ENCODE measurements at places on chromosomes 5 and 9.

GRCh38 chr9:102922526-102922925, 72.6 kb upstream of the CYLC2 start:
- DNase-seq, result no peak

DNA sequence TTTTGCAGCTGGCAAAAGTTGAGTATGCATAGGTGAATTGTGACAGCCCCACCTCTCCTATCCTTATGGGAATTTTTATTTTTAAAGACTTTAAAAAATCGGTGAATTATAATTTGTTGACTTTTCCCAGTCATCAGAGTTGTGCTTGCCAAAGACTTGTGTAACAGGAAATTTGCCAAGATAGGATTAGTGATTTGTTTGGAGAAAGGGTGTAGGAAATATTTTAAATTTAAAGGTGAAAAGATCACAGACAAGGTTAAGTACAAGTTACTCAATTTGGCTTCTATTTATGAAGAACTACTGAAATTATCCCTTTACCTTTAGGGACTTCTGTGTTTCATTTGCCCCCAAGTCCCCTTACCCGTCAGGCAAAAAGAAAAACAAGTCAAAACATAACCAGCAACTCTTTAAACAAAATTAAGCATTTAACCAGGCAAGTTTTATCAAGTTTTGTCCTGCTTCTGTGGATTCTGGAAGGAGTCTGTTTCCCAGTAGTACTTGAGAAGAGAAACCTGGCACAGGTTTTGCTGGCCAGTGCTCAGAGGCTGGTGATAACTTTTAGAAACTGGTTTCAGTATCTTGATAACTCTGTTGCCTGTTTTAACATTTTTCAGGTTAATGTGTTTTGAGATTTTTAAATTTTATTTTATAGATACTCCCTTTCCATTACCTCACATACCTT, 285.4 kb downstream of the MAST4 start:
- DNase-seq, result no peak

DNA sequence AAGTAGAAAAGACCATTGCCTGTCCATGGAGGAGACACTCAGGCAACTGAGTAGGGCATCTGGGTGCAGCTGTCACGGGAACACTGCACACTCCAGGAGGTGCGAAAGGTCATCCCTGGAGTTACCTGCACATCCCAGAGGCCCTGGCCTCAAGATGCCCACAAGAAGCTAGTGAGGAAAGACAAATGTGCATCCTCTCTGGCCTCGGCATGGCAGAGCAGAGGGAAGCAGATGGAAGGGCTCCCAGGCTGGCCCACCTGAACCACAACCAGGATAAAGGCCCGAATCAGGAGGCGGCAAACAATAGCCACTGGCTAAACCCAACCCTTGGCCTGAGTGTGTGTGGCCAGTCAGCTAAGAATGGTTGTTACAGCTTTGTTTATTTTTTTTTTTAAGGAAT, 231.7 kb downstream of the SYK start:
- no peak for DNase-seq

GRCh38 chr5:141957367-141957996, 520 bp downstream of the PCDH12 start:
- peak; percentile 34 for DNase-seq

GRCh38 chr5:42750507-42750906, 6.1 kb upstream of the CCDC152 start:
- DNase-seq, result no peak

- peak; percentile 12 for DNase-seq
Measured at GRCh38 chr9:130347931-130348330, 82.4 kb downstream of the HMCN2 start.

GRCh38 chr5:11898787-11899186, 5.5 kb downstream of the CTNND2 start:
- DNase-seq, result no peak

DNA sequence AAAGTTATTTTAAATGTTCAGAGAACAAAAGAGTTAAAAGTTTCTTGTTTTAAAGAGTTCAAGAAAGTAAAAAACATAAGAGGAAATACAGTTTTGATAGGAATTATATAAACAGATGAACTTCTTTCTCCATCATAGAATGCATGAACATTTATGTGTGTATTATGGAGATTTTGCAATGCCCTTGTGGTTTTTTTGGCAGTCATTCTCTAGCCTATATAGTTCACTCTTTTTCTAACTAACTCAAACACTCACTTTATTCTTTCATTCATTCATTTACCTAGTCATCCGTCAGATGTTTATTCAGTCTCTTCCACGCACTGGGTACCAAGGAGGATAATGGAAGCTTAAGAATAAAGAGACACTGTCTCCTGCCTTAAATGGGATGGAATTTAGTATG, 195.9 kb upstream of the VLDLR start:
- no peak for DNase-seq

DNA sequence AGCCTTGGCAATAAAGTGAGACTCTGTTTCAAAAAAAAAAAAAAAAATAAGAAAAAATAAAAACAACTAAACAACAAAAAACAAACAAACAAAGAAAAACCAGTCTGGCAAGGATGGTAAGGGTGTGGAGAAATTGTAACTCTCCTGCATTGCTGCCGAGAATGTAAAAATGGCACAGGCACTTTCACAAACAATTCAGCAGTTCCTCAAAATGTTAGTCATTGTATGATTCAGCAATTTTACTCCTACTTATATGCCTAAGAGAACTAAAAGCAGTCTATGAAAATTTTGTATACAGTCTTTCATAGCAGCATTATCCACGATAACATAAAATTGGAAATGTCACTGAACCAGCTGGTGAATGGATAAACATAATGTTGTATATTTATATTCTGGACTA, 280.4 kb downstream of the CDH9 start:
- no peak for DNase-seq

- DNase-seq, result peak; percentile 51
Measured at GRCh38 chr5:168346417-168346816, 55.0 kb downstream of the WWC1 start.

DNA sequence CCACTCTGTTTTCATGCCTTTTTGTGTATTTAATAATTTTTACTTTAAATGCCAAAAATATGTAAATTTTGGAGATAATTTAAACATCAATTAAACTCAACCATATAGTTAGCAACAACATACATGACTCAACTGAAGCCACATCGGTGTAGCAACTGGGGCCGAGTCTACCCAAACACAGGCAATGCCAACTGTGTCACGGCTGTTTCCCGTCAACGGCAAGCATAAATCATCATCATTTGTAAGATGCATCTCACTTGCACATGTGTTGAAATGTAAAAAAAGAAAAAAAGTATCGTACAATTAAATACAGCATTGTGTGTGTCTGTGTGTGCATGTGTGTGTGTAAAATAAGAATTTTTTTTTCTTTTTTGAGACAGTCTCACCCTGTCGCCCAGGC, 160.1 kb upstream of the TAS2R1 start:
- DNase-seq, result no peak

- DNase-seq, result no peak
Measured at GRCh38 chr9:124271660-124272059, 13.9 kb downstream of the NEK6 start.

Data from ELF-1 (cell line).